DMS53 (cell line): ENCODE measurements at places on chromosomes 6 and 20.
A peak's percentile ranks its signal among the peaks of the same experiment; 100 is the strongest.

DNA sequence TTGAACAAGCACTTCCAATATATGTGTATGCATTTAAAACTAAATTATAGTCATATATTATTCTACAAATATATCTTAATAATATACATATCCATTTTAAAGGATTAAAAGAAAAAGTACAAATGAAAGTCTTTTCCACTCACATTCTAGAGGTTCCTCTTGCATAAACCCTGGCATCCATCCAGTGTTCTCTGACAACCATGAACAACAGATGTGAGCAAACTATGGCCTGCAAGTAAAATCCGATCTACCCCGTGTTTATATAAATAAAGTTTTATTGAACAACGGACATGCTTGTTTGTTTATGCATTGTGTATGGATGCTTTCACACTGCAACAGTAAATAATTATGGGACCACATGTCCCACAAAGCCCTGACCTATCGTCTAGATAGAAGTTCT lies 1122.3 kb downstream of the EPHA7 start:
- DNase-seq, result peak; percentile 12

- no peak for DNase-seq
These were observed 33.0 kb upstream of the DUSP22 start for GRCh38 chr6:259316-259715.

DNA sequence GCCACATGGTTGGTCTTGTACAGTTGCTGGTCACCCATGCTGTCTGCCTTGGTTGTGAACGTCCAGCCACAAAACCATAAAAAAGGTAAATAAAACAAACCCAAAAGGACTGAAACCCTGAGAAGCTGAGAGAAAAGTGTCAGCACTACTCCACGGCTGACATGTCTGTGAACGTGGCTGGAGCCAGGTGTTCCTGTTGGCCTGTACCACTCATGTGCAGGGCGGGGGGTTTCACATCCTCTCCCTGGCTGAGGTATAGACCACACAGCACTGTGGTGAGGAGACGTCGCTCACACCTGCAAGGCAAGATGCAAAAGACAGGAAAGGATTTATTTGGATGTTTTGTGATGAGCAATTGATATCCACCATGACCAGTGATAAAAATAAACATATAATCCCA lies 51.9 kb upstream of the MRPS10 start:
- DNase-seq, result no peak

GRCh38 chr6:100134297-100134696 lies 140.3 kb upstream of the MCHR2 start:
- no peak for DNase-seq

DNA sequence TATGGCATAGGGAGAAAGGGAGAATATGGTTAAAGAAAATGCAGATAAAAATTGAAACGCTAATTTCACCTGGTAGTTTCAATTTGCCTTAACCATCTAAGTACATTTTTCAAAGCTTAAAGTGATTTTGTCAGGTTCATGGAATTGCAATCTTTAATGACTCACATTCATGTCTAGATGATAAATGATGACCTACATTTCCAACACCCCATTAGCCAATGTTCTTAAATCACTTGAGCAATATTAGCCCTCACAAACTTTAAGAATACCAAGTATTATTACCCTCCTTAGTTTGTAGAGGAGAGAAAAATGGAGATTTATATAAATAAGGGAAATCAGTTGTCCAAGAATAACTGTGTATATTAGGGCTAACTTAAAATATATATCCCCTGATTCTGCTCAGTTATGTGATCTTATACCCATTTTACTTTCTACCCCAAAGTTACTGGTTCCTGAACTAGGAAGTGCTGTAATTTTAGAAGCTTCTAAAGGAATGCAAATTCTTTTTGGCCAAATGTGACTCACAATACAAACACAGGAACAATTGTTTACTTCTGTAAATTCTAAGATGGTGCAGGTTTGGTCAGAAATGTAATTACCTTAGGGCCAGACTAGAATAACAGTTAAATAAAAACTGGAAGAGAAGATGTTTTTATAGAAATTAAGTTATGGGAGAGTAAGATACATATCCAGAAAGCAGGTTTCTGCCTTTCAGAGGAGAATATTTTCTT lies 34.5 kb downstream of the TPBG start:
- peak; percentile 9 for DNase-seq

- no peak for DNase-seq
These were observed 32.0 kb downstream of the CTNNBL1 start for GRCh38 chr20:37725855-37726254.

- peak; percentile 49 for DNase-seq
These were observed 20.6 kb downstream of the PPP1R16B start for GRCh38 chr20:38825901-38826625.

DNA sequence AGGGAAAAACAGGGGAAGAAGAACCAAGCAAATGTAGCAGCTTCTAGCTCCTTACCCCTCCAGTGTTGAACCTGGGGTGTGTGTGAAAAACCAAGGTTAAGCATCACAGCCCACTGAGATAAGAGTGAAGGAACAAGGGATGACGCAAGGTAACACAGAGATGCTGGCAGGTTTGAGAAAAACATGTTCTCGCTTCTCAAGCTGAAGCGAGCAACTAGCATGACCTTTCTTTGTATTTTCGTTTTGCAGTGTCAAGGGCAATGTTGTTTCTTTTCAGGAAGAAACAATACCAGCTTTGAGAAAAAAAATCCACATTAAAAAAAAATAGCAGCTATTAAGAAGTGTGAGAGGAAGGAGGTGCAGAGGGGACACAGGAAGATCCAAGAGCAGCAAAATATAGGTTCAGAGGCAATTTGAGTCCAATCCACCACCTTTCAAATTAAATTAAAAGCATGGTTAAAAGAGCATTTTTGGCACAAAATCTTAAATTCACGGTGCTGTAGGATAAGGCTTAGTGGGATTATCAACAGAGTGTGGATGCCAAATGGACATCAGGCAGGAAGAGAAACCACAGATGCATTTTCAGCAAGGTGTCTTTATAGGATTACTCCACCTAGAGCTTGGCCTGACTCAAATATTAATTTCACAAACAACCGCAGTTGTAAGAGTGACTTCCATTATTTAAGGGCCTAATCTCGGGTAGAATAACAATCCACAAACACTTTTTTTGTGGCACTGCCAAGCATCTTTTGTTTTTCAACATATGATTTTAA lies 70.9 kb downstream of the SYNE1 start:
- DNase-seq, result no peak

- peak; percentile 78 for DNase-seq
These were observed 445.4 kb upstream of the DEFB115 start for GRCh38 chr20:30811885-30812671.

- no peak for DNase-seq
These were observed 141.6 kb downstream of the DHX35 start for GRCh38 chr20:39103732-39104131.

DNA sequence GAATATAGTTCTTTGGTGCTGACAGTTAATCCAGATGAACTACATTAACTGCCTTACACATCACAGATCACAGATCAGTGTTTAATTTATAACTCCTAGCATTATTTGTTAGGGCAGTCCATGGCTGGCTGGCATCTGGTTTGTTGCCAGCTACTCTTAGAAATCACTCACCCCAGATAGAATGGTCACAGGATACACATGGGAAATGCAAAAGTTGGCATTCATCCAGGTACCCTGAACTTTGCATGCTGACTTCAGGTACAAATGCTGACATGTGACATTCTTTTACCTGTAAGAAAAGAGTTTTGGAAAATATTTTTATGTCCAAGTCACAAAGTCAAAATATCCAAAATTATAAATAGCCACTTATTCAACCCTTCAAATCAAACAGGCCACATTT lies 20.2 kb downstream of the FBXL4 start:
- peak; percentile 37 for DNase-seq

GRCh38 chr6:157860505-157860991 lies 37.5 kb downstream of the SNX9 start:
- no peak for DNase-seq

GRCh38 chr6:51844336-51844735 lies 243.1 kb downstream of the PKHD1 start:
- DNase-seq, result peak; percentile 83

GRCh38 chr20:46575394-46575793 lies 24.9 kb upstream of the OCSTAMP start:
- DNase-seq, result no peak

DNA sequence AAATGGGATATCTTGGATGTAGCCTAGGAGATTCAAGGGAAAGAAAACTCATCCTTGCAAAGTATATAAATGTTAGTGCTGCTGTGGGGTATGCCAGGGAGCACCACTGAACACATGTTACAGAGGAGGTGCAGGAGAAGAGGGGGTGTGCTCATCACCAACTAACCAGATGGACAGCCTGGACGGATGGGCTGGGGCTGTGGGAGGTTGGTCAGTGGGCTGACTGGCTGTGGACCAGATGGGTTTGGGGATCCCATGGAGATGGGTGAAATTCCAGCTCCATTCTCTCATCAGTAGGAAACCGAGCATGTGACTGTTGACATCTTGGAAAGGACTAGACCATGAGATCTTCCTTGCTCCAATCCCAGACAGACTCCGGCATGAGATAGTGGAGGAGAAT lies 201.0 kb downstream of the LRFN2 start:
- DNase-seq, result no peak

DNA sequence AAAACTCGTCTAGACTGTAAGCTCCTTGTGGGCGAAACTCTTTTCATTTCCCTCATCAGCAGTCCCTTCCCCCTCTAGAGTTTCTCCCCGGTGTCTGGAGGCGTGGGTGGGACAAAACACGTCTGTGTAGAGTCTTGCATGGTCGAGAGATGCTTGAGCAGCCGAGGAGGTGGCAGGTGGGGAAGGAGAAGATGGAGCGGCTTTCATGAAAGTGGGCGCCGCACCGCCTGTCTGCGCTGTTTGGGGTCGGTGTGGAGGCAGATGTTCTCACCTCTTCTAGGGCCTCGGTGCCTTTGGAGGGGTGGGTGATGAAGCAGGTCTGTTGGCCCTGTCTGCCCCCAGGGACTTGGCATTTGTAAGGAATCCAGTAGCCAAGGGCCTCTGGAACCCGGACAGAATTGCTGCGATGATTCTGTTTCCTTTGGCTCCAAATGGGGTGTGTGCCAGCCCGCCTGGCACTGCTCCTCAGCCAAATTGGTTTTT lies 1.2 kb downstream of the BRPF3 start:
- DNase-seq, result no peak

GRCh38 chr6:135935941-135936601 lies 84.6 kb downstream of the PDE7B start:
- peak; percentile 50 for DNase-seq

- DNase-seq, result no peak
These were observed 124.6 kb downstream of the WDR27 start for GRCh38 chr6:169577236-169577635.

DNA sequence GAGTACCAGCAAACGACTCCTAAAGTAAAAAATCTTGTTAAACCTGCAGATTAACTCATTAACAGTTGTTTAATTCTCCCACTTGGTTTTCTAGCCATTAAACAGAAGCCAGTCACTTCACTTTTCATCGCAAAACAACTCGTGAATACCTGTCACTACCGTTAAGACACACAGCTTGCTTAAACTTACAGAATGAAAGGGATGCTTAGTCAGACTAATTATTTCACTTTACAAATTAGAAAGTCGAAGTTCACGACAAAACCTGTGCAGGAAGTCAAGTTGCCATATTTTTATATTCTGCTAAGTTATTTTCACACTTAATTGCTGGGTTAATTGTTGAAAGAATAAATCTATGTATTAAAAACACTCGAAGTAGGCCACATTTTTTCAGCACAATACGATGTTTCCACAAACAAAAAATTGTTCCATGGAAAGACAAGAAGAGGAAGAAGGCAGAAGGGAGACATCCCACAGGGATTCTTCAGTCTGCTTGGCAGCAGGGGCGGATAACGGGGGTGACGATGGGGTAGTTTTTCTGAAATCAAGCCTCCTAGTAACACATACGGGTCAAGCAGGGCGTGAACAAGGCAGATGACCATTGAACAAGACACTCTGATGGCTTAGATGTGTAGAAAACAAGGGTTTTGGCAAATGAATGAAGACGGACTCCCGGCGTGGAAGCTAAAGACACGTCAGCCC lies 933 bp downstream of the SSR1 start:
- DNase-seq, result no peak

DNA sequence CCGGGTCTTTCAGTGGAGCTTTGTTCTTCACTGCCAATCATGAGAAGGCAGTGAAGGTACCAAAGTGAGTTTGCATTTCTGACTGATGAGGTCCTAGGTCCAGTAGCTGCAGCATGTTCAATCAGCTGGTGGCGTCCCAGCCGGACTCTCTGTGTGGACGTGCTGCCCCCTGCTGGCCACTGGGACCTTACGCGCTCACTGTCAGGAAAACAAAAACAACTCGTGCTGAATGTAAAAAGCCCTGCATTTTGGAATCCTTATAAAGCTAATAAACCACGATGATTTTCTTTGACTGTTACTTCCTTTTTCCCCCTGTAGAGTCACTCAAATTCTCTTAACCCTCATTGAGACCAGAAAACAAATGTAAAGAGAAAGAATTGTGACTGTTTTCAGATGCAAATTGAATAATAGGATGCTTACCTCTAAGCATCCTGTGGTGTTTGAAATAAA lies 4.9 kb upstream of the CD24 start:
- DNase-seq, result peak; percentile 88

DNA sequence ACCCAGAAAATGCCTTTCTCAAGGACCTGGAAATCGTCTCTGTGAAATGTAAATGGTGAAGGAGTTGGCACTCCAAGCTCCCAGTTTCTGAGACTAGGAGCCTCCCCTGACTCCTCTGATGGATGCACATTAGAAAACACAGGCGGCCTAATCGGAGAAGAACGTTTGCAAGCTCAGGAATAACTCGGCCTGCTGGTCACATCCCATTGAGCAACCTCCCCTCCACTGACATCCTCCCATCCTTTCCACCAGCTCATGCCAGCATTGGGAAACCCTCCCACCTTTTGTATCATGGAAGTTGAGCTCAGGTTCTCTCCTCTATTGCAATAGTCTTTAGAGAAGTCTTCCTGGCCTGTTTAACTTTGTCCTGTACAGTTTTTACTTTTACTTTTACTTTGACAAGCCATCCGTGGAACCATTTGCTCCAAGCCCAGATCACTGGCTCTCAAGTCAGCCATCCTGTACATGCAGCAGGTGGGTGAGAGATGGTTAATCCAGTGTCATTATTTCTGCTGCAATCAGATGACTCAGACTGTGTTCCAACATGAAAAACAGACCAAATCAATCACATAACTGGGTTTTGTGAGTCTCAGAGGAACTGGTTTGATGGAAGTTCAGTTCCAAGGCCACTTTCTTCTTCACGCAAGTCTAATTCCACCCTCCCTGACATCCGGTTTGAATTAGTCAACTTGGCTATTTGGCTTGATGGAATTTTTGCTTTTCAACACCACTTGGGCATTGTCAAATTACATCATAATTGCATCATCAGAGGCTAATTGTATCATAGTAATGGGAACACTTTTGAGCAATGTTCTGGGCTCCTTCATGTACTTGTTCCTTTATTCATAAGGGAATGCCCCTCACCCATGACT lies 619.4 kb upstream of the CDH4 start:
- no peak for DNase-seq

DNA sequence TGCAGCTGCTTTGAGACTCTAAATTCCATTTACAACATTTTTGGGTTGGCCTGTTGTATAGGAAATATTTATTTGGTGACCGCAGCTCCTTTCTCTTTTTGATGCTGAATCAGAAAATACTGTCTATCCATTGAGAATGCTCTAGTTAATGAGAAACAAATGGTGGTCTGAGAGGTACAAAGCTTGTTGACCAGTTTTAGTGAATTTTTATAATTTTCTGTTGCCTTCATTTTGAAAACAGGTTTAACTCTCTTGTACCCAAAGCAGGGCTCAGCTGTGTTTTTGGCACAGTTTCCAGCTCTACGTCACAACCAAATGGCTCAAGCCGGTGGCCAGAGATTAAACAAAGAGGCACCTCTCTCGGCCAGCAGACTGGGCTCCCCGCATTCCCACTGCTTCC lies 113.2 kb downstream of the FNDC1 start:
- DNase-seq, result no peak

GRCh38 chr20:19943061-19943521 lies 74.1 kb upstream of the NAA20 start:
- DNase-seq, result no peak

- DNase-seq, result peak; percentile 24
These were observed 49.4 kb upstream of the FYN start for GRCh38 chr6:111922454-111923297.
